ENCODE measurements at places on chromosomes 2 and 18. TPM values are rescaled to one million over a fixed set of nuclear protein-coding genes. Genes with fewer than 3 reads are reported as not detected.

- no peaks in the 10 kb centered on the region for H3K27me3 ChIP-seq
- H3K4me1 ChIP-seq = no peaks in the 10 kb centered on the region
- H3K4me3 ChIP-seq = no peak overlapping the region
- no peaks in the 10 kb centered on the region for H3K36me3 ChIP-seq
- H3K27ac ChIP-seq = no peak overlapping the region
- DNase-seq = no peak
These were observed 88.1 kb upstream of the ZEB2 start for GRCh38 chr2:144607891-144608521.

- DNase-seq = no peak
- peaks cover 7% of the 10 kb centered on the region for H3K36me3 ChIP-seq
- no peak overlapping the region for H3K4me3 ChIP-seq
- H3K4me1 ChIP-seq = no peaks in the 10 kb centered on the region
- H3K27ac ChIP-seq = no peak overlapping the region
These were observed 10.4 kb downstream of the RTTN start for GRCh38 chr18:70195014-70195614.

DNA sequence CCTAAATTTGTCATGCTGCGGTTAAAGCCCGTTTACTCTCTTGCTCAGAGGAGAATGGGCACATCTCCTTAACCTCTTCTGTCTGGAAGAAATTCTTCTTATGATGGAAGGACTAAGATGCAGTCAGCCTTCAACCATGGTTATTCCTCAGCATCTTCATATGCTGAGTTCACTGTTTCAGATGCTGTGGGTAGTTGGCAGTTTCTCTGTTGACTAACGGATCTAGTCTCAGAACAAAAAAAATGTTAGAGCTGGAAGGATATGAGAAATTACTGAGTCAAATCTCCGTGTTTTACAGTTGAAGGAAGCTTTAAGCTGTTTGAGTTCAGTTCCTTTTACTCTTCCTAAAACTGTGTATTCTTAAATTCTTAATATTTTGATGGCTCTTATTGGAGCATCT lies 43.6 kb upstream of the PGAP1 start:
- no peaks in the 10 kb centered on the region for H3K27me3 ChIP-seq
- H3K36me3 ChIP-seq = no peaks in the 10 kb centered on the region
- H3K4me1 ChIP-seq = no peaks in the 10 kb centered on the region
- DNase-seq = no peak
- H3K27ac ChIP-seq = no peak overlapping the region

- H3K4me3 ChIP-seq = no peak overlapping the region
- DNase-seq = no peak
- no peak overlapping the region for H3K27ac ChIP-seq
- no peaks in the 10 kb centered on the region for H3K4me1 ChIP-seq
These were observed 9.7 kb upstream of the CUL3 start for GRCh38 chr2:224594840-224595239.

GRCh38 chr2:6623746-6624145 lies 242.0 kb downstream of the CMPK2 start:
- H3K36me3 ChIP-seq = no peaks in the 10 kb centered on the region
- H3K4me3 ChIP-seq = no peak overlapping the region
- DNase-seq = no peak
- H3K27ac ChIP-seq = no peak overlapping the region
- no peaks in the 10 kb centered on the region for H3K27me3 ChIP-seq

GRCh38 chr2:40285391-40285790 lies 166.5 kb downstream of the SLC8A1 start:
- H3K4me3 ChIP-seq = no peak overlapping the region
- no peaks in the 10 kb centered on the region for H3K36me3 ChIP-seq
- DNase-seq = no peak
- H3K4me1 ChIP-seq = peaks cover 3% of the 10 kb centered on the region

GRCh38 chr2:183606718-183607085 lies 482.5 kb downstream of the NUP35 start:
- no peaks in the 10 kb centered on the region for H3K36me3 ChIP-seq
- H3K4me1 ChIP-seq = no peaks in the 10 kb centered on the region
- H3K27me3 ChIP-seq = no peaks in the 10 kb centered on the region
- no peak overlapping the region for H3K4me3 ChIP-seq

DNA sequence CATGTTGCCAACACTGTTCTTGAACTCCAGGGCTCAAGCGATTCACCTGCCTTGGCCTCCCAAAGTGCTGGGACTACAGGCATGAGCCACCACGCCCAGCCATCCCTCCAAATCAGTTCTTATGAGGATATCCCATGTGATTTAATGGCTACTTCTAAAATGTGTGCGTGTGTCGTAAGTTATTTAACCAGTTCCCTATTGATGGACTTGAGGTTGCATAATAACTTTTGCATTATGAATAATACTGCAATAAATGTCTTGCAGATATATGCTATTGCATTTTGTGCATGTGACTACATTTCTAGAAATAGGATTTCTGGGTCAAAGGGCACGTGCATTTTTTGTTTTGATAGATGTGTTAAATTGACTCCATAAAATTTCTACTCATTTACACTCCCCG lies 19.0 kb downstream of the DIPK1C start:
- H3K27me3 ChIP-seq = no peaks in the 10 kb centered on the region
- DNase-seq = no peak
- no peak overlapping the region for H3K27ac ChIP-seq
- no peak overlapping the region for H3K4me3 ChIP-seq
- H3K36me3 ChIP-seq = no peaks in the 10 kb centered on the region

Gene LIMS2
- 13.6 TPM for total RNA-seq

Gene C18orf54
- total RNA-seq = 0.96 TPM

Gene CAVIN2
- 147 TPM for total RNA-seq

Gene TMSB10
- 1,745 TPM for total RNA-seq

Measured in thyroid gland (tissue), 4 donors.